SJCRH30 (cell line): ENCODE measurements at places on chromosomes 5 and 9.

DNA sequence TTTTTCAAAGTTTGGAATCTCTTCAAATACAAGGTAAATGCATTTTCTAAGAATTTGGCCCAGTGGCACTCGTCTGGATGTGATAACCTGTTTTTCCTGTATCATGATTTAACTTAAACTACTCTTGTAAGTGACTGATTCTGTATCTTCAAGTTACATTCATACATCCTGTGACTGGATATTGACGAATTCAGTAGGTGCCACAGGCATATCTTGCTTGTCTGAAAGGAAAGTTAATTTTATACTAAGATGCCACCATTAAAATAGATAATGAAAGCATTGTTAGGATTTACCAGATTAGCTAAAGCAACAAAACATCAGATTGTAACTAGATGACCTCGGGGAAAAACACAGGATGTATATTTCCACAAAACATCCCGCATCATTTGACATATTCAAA, 175.3 kb upstream of the ZNF608 start:
- DNase-seq: no peak

DNA sequence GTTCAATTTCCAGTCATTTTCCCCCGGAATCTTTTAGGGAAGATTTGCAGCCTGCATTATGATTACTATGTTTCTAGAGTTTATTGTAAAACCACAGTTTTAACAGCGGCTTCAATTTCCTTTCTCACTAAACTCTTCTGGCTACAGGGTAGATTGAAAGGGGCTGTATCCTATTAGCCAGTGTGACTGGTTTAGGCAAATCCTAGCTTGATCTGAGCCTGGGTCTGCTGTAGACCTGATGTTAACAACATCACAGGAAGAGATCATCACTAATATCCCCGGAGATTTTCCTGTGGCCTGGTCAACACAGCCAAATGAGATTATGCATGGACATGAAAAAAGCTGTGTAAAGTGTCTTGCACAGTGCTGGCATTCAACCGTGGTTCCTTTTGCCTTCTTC, 33.4 kb downstream of the STOM start:
- no peak for DNase-seq

GRCh38 chr5:97297704-97298091, 114.7 kb upstream of the RIOK2 start:
- no peak for DNase-seq

DNA sequence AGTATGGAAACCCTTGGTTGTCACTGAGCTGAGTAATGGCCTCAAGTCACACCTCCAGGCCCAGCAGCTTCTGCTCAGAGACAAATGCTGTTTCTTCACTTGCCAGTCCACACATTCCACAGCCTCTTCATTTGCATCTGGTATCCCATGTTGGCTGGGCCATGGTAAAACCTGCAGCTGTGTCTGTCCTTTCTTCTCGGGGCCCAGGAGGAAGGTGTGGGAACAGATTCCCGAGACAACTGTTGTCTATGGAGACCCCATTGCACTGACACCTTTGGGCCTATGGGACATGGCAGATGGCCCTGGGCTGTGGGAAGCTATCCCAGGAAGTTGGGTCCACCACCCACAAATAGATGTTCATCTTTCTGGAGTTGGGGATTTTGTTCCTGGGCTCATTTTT, 85.1 kb downstream of the MACROH2A1 start:
- DNase-seq: peak; percentile 55

DNA sequence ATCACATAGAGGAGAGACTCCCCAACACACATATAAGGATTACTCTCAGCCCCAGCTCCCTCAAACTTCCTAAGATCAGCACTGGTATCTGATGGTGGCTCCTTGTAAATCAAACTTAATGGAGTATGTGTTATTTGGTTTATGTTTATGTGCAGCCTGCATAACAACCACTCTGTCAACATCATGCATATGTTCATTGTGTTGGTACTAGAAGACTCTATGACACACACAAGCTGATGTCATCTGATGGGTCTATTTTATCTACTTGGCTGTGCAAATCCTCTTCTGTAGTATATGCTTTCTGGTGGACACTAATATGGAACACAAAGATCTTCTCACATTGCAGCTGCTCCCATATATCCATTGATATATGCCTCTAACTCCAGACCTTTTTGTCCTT, 134.0 kb upstream of the FAM174A start:
- DNase-seq: no peak

- DNase-seq: no peak
Observed at GRCh38 chr5:65247594-65247993, 234.1 kb downstream of the ADAMTS6 start.

DNA sequence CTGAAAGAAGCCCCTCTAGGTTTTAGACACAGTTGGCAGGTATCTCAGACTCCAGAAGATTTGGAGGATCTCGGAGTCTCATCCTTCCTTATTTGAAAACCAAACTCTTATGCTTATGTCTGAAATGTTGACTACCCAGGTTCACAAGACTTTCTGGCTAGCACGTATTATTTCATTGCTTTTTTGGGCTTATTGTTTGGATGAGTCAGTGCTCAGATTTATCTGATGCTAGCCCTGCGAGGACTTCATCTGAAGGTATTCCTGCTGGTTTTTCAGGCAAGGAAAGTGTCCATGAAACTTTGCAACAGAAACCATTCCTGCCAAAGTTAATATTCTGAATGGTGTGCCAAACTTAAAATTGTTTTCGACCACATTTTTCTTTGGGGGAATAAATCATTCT, 8.5 kb downstream of the OSTF1 start:
- DNase-seq: no peak
